ENCODE measurements at places on chromosomes 11 and 22.
A peak's percentile ranks its signal among the peaks of the same experiment; 100 is the strongest.

DNA sequence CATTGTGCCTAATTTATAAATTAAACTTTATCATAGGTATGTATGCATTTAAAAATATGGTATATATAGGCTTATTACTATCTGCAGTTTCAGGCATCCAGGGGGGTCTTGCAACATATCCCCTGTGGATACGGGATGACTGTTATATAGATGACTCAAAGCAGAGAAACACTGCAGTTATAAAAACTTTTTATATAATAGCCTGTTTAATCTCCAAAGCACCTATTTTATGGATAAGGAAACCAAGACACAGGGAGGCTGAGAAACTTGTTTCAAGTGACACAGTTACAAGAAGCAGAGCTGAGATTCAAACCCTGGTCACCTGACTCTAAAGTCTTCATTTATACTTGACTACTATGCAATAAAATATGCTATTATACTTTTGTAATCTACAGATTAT is 897.7 kb downstream of the KCNA4 start:
- no peak for DNase-seq
- no peaks in the 10 kb centered on the region for H3K36me3 ChIP-seq
- no peaks in the 10 kb centered on the region for H3K27me3 ChIP-seq
- no peak overlapping the region for H3K4me3 ChIP-seq

GRCh38 chr11:27998552-27998951 is 109.4 kb downstream of the KIF18A start:
- peaks cover 2% of the 10 kb centered on the region for H3K36me3 ChIP-seq
- no peak overlapping the region for H3K4me3 ChIP-seq
- H3K27me3 ChIP-seq: no peaks in the 10 kb centered on the region
- H3K27ac ChIP-seq: no peak overlapping the region
- no peak for DNase-seq

- no peaks in the 10 kb centered on the region for H3K36me3 ChIP-seq
- DNase-seq: no peak
- H3K4me3 ChIP-seq: no peak overlapping the region
- H3K27ac ChIP-seq: no peak overlapping the region
These were observed 999.5 kb downstream of the JRKL start for GRCh38 chr11:97389270-97389669.

DNA sequence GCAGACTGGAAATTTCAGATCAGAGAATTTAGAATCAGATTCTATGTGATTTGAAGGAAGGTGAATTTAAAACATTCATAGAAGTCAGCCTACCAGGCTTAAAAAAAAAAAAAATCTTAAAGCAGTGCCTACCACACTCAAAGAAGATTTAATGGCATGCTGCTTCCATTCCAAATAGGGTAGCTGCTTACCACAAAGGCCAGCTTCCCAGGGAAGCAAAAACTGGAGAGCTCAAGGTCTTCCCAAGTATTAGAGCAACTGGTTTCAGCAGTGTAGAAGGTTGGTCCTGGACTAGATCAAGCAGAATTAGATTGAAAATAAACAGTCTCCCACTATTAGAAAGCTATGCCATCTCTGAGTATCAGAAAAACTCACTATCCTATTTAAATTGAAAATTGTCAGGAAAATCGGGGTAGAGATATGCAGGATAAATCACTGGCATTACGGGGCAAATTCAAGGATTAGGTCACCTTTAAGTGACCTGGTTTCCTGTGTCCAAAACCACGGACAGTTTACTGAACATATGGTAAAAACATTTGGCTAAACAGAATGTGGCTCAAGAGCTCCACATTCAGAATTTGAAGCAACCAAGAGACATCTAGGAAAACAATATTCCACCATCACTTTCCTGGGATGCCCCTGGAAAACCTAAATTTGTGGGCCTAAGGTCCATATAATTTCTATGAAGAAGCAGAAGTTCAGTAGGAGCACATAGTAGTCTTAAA is 1.3 kb downstream of the C11orf42 start:
- no peaks in the 10 kb centered on the region for H3K4me1 ChIP-seq
- peaks cover 32% of the 10 kb centered on the region for H3K36me3 ChIP-seq
- no peak for DNase-seq
- H3K27ac ChIP-seq: no peak overlapping the region

DNA sequence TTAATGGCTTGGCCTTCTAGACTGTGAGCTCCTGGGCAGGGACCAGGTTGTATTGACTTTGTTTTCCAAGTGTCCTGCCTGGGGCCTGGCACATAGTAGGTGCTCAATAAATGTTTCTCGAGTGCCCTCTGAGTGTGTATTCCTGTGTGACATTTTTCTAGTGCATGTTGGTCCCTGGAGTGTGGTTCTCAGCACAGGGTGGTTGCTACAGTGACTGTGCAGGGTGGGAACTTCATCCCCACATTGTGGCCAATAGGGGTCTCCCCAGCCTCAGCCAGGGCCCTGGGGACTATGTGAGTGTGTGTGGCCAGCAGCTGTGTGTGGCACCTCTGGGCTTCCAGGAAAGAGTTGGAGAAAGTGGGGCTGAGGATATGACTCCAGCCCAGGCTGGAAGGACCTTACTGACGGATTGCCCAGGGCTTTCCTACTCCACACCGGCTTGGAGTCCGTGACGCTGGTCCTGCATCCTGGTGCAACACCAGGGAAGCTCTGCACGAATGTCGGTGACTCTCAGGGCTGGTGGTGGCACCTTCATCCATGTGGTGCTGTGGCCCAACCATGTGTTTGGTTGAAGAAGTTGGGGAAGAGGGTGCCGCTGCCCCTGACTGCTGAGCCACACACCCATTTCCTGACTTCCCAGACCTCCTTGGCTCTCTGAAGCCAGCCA is 9.0 kb upstream of the MARK2 start:
- no peak for DNase-seq
- H3K4me3 ChIP-seq: no peak overlapping the region
- peaks cover 30% of the 10 kb centered on the region for H3K36me3 ChIP-seq
- no peaks in the 10 kb centered on the region for H3K4me1 ChIP-seq

DNA sequence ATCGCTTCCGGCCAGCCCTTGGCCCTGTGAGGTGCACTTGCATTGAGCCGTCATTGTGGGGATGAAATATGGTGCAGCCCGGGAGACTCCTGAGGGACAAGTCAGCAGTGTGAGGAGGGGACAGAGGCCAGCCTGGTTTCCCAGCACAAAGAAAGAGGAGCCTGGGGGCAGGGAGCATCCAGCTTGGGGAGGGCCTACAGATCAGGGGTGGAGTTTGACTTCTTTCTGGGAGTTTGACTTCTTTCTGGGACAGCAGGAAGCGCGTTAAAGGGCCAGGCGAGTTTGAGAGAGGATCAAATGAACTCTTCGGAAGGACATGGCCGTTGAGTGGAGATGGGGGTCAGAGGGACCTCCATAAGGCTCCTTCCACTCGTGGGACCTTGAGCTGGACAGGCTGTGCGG is 91.9 kb downstream of the LRRC32 start:
- no peaks in the 10 kb centered on the region for H3K27me3 ChIP-seq
- peak; percentile 92 for DNase-seq
- peak overlapping the region; percentile 99 for H3K27ac ChIP-seq
- H3K36me3 ChIP-seq: no peaks in the 10 kb centered on the region
- peaks cover 49% of the 10 kb centered on the region for H3K4me1 ChIP-seq
- no peak overlapping the region for H3K4me3 ChIP-seq

Measured in trophoblast cell (in vitro differentiated cells and primary cell).